GM23248 (cell line): ENCODE measurements at places on chromosomes 1 and 21.

- no peak overlapping the region for H3K4me3 ChIP-seq
- no peak for DNase-seq
- no peaks in the 10 kb centered on the region for H3K27me3 ChIP-seq
- no peaks in the 10 kb centered on the region for H3K36me3 ChIP-seq
These were observed 1412.1 kb downstream of the PLA2G4A start for GRCh38 chr1:188240772-188241406.

- no peaks in the 10 kb centered on the region for H3K36me3 ChIP-seq
- no peak overlapping the region for H3K4me3 ChIP-seq
- H3K4me1 ChIP-seq = no peaks in the 10 kb centered on the region
- no peak for DNase-seq
- no peaks in the 10 kb centered on the region; the same call in 1 of the 2 replicates for H3K27me3 ChIP-seq
These were observed 17.1 kb upstream of the ADGRB2 start for GRCh38 chr1:31781138-31781755.

GRCh38 chr1:53016705-53017104 is 45.3 kb upstream of the PODN start:
- peak; percentile 39 for DNase-seq
- H3K4me1 ChIP-seq = peaks cover 15% of the 10 kb centered on the region
- no peak overlapping the region for H3K27ac ChIP-seq
- peaks cover 3% of the 10 kb centered on the region; the same call in 1 of the 2 replicates for H3K36me3 ChIP-seq
- H3K4me3 ChIP-seq = peak overlapping the region; percentile 99

DNA sequence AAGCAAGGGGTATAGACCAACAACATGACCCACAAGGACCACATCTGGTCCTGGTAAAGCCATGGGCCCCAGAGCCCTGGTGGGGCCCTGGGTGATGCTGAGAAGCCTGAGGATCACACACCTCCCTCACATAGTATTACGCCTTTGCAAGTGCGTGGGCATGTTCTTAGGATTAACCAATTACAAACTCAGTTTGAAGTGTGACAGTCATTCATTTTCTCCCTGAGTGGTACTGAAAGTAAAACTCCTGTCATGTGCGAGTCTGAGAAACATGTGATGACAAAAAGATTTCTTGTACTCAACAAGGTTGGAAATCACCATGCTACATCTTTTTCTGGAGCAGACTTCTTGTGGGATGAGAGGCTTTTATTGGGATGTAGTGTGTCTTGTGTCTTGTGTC is 315.3 kb upstream of the DUSP10 start:
- DNase-seq = no peak
- no peak overlapping the region for H3K27ac ChIP-seq
- H3K4me1 ChIP-seq = peaks cover 7% of the 10 kb centered on the region; the same call in 1 of the 2 replicates
- no peaks in the 10 kb centered on the region for H3K27me3 ChIP-seq
- H3K4me3 ChIP-seq = no peak overlapping the region

GRCh38 chr1:1312450-1313314 is 4.3 kb downstream of the PUSL1 start:
- H3K27ac ChIP-seq = no peak overlapping the region
- peaks cover under 1% of the 10 kb centered on the region for H3K4me1 ChIP-seq
- H3K4me3 ChIP-seq = no peak overlapping the region
- no peak for DNase-seq
- no peaks in the 10 kb centered on the region for H3K27me3 ChIP-seq

GRCh38 chr1:156409439-156409838 is 40.4 kb downstream of the RHBG start:
- peaks cover 63% of the 10 kb centered on the region for H3K27me3 ChIP-seq
- H3K4me3 ChIP-seq = no peak overlapping the region
- no peaks in the 10 kb centered on the region for H3K36me3 ChIP-seq
- DNase-seq = no peak

DNA sequence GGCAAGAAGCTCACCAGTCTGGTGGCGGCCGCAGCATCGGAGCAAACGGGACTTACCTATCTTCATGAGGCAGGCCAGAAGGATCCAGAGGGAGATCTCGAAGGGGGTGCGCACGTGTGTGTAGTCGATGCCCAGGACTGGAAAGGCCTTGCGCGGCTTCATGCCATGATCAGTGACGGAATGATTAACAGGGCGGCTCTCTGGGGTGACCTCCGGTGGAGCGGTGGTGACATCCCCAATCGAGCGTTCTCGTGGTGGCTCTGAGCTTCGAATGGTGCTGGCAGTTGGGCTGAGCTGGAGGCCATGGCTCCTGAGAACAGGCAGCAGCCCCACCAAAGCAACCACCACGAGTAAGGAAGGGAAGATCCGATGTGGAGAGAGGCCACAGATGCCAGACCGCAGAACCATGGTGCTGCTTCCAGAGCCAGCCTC is 982 bp downstream of the SLC9A1 start:
- DNase-seq = no peak
- H3K27me3 ChIP-seq = no peaks in the 10 kb centered on the region
- H3K36me3 ChIP-seq = no peaks in the 10 kb centered on the region
- H3K4me3 ChIP-seq = peak overlapping the region; percentile 94
- H3K4me1 ChIP-seq = peaks cover 26% of the 10 kb centered on the region
- H3K27ac ChIP-seq = peak overlapping the region; percentile 89

GRCh38 chr1:54884768-54885167 is 2.2 kb downstream of the DHCR24 start:
- no peak overlapping the region for H3K4me3 ChIP-seq
- DNase-seq = no peak
- 0 out of 2 replicates have a peak, but pooled peaks cover 4% of the 10 kb centered on the region for H3K36me3 ChIP-seq
- H3K4me1 ChIP-seq = peaks cover 41% of the 10 kb centered on the region
- H3K27ac ChIP-seq = no peak overlapping the region

- H3K4me3 ChIP-seq = peak within 1 kb of the TSS; percentile 78
- no peaks in the 10 kb centered on the region for H3K27me3 ChIP-seq
- H3K4me1 ChIP-seq = peaks cover 34% of the 10 kb centered on the region
- H3K36me3 ChIP-seq = peaks cover 16% of the 10 kb centered on the region; the same call in 1 of the 2 replicates
- H3K27ac ChIP-seq = peak within 1 kb of the TSS; percentile 96
These were observed at the start of gene RNF187 for GRCh38 chr1:228487336-228488124. Gene RNF187 (plus strand): TSS chr1:228487382.

DNA sequence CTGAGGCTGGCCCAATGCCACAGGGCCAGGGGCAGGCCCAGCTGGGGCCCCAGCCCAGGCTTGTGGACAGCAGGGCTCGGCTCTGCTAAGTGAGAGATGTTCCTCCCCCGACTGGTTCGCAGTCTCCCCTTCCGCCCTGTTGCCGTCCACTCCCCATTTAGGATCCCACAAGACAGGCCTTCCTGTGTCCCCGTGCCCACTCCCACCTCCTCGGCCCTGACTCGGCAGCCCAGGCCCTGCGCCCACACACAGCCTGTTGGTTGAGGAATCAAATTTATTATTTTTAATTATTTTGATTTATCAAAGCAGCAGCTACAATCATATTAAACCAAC is 78.4 kb downstream of the CASZ1 start:
- no peaks in the 10 kb centered on the region for H3K4me1 ChIP-seq
- H3K27ac ChIP-seq = no peak overlapping the region
- peaks cover 16% of the 10 kb centered on the region; the same call in 1 of the 2 replicates for H3K27me3 ChIP-seq
- no peaks in the 10 kb centered on the region for H3K36me3 ChIP-seq
- H3K4me3 ChIP-seq = no peak overlapping the region

GRCh38 chr1:66237042-66237441 is 296.9 kb upstream of the SGIP1 start:
- no peak for DNase-seq
- no peak overlapping the region for H3K27ac ChIP-seq
- peaks cover 40% of the 10 kb centered on the region for H3K4me1 ChIP-seq
- H3K4me3 ChIP-seq = no peak overlapping the region
- no peaks in the 10 kb centered on the region for H3K27me3 ChIP-seq

DNA sequence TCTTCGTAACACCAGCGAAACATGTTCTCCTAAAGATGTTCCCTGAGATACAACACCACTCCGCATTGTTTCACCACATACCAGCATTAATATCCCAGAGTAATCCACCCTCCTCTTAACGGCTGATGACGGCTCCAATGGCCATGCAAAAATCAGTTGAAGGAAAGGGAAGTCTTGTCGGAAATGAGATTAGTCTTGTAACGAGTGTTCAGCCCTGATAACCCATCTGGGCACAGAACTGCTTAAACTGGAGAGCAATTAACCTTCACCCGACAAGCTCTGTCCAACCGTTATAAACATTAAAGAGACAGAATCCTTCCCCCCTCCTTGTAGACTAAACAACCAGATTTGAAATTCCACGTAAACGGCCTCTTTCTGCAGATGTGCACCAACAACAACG is 21.9 kb downstream of the ERG start:
- peaks cover 12% of the 10 kb centered on the region for H3K4me1 ChIP-seq
- H3K4me3 ChIP-seq = no peak overlapping the region
- H3K36me3 ChIP-seq = no peaks in the 10 kb centered on the region

GRCh38 chr1:189530162-189530561 is 947.5 kb downstream of the BRINP3 start:
- no peak for DNase-seq
- H3K36me3 ChIP-seq = no peaks in the 10 kb centered on the region
- H3K27ac ChIP-seq = no peak overlapping the region
- H3K27me3 ChIP-seq = no peaks in the 10 kb centered on the region

GRCh38 chr1:172180501-172181285 is 239.8 kb upstream of the C1orf105 start:
- no peaks in the 10 kb centered on the region for H3K27me3 ChIP-seq
- H3K27ac ChIP-seq = peak overlapping the region; percentile 82
- H3K36me3 ChIP-seq = no peaks in the 10 kb centered on the region
- peak; percentile 84 for DNase-seq

- peak; percentile 85 for DNase-seq
- no peaks in the 10 kb centered on the region for H3K27me3 ChIP-seq
- peak overlapping the region; percentile 63 for H3K27ac ChIP-seq
These were observed 55.0 kb downstream of the NID1 start for GRCh38 chr1:236009857-236010256.
